ENCODE measurements at places on chromosomes 6 and 20. TPM values are rescaled to one million over a fixed set of nuclear protein-coding genes. Genes with fewer than 3 reads are reported as not detected.

- DNase-seq, result no peak
These were observed 4.6 kb downstream of the MAS1L start for GRCh38 chr6:29483186-29483585.

DNA sequence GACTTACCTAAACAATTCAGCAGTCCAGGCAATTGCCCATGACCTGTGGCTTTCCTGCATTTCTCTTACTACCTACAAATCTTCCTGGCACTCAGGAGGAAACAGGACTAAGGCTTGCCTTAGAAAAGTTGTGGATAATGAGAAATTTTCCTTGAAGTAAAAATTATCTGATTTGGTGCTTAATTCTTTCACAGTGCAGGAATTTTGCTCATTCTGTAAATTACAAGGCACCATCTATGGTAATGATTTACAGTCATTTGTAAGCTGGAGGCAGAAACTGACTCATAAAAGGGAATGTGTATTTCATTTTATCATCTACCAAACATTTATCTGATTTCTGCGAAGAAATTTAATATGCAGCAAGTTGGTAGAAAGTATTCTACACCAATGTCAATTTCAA, 211.5 kb upstream of the FKBP1C start:
- DNase-seq, result peak; percentile 10

DNA sequence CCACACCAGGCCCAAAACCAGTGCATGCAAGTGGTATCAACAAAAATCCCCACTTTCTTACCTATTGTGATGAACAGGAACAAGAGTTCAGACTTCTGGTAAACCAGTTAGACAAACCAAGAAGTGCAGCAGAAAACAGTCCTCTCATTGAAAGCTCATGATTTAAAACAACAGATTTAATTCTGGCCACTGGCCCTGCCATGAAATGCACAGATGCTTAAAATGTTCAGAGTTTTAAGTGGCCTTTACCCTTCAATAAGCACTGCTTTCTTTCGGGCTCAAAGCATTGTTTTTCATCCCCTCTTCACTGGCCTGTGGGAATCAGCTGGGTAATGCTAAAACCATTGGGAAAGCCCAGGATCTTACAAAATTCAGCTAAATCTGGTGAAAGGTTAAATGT, 102.4 kb upstream of the ISM1 start:
- no peak for DNase-seq

- peak; percentile 86 for DNase-seq
These were observed 153.5 kb upstream of the STMND1 start for GRCh38 chr6:16948396-16948795.

- no peak for DNase-seq
These were observed 28.7 kb downstream of the ANKEF1 start for GRCh38 chr20:10063482-10063881.

GRCh38 chr6:134363323-134364039, 45.6 kb upstream of the SGK1 start:
- DNase-seq, result peak; percentile 85

- DNase-seq, result no peak
These were observed 22.1 kb downstream of the GSTA4 start for GRCh38 chr6:52972989-52973388.

DNA sequence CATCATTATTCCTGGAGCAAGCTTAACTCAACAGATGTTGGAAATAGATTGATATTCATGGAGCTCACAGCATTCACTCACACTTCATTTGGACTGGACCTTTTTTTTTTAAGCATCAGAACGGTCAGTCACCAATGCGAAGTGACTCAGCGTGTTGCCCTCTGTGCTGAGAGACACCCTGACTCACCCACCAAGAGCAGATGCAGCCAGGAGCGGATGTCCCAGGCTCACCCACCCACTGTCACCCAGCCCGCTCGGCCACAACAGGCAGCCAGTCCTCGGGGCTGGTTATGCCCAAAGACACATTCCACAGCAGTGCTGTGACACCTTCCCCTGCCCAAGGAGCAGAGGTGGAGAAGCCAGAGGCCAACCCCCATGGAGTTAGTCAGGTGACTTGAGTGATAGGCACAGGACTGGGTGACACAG, 15.7 kb downstream of the RNASET2 start:
- DNase-seq, result peak; percentile 60

DNA sequence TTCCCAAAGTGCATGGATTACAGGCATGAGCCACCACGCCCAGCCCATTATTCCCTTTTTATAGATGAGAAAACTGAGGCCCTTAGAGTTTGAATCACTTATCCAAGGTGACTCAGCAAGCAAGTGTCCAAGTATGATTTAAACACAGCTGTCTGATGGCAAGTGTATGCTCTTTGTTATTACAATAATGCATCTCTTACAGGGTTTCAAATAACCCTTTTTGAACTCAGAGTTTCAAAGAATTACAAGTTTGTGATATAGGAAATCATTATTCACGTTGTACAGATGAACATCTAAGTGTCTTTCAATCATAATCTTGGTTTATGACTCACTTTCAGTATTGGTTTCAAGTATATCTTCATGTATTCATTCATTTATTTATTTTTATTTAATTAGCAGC, 63.0 kb downstream of the CD83 start:
- no peak for DNase-seq

DNA sequence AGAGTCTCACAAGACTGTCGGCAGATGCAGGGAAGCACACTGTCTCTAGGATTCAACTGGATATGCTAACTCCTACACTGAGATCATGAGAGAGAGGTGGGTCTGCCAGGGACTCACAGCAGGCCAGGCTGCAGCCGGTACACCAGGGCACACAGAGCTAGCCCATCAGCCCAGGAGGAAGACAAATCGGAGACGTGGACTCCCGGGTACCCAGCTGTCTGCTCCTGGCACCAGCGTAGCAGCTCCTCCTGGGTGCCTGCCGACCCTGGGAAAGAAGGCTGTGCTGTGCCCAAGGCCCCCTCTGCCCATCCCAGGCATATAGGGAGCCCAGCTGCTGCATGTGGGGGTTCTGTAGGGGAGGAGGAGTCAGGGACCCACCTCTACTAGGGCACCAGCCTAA, 7.0 kb downstream of the MICAL1 start:
- no peak for DNase-seq

GRCh38 chr6:41278699-41279405, 7.6 kb downstream of the TREM1 start:
- DNase-seq, result peak; percentile 22

- DNase-seq, result peak; percentile 67
These were observed at the start of gene RAD21L1 for GRCh38 chr20:1225783-1226654. Gene RAD21L1, plus strand, starts transcription at chr20:1226044. Its CDS starts 2,410 bp downstream, at chr20:1228454.

- DNase-seq, result peak; percentile 67
These were observed 39.6 kb downstream of the VEGFA start for GRCh38 chr6:43809417-43810305.

- no peak for DNase-seq
These were observed 241.6 kb downstream of the PHACTR1 start for GRCh38 chr6:12958052-12958706.

DNA sequence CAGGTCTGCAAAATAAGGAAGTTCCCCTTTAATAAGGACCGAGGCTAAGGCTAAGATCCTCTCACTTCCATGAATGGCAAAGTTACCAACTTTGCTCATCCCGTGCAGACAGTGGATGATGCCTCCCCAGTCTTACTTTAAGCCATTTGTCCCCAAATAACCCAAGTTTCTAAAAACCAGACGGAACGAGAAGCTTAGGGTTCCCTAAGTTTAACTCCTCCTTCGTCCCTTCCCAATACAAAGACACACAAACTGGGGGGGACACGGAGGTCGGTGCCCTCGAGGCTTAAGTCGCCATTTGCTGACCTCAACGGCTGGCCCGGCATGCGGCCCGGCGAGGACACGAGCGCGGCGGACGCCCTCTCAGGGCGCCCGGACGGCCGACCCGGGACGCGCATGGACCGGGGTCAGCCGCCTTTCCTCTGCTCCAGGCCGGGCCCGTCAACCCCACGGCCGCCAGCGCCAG, 527 bp downstream of the FBXO30 start:
- peak; percentile 48 for DNase-seq

DNA sequence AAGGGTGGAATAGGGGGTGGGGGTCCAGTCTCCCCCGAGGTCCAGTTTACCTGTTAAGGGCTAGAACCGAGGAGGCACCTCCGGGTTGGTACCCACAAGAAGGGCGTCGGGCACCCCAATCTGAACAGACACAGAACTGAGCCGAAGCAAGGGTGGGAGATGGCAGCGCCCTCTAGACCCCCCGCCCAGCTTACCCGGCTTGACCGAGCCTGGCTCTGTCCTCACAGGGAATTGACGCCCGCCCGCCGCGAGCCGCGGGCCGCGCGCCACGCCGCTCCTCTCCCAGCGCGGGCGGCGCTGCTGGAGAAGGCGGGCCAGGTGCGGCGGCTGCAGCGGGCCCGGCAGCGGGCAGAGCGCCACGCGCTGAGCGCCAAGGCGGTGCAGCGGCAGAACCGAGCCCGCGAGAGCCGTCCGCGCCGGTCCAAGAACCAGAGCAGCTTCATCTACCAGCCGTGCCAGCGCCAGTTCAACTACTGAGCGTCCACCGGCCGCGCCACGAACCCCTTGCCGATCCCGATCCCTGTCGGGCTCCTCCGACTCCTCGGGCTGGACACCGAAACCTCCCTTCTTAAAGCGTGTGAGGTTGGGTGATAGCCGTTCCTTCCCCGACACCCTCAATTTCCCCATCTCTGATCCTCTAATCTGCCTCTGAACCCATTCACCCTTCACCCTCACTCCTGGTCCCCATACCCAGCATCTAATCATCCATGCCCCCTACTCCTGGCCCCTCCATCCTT, 5.9 kb downstream of the TP53INP2 start:
- DNase-seq, result peak; percentile 66

- no peak for DNase-seq
These were observed 15.4 kb downstream of the RAMACL start for GRCh38 chr6:166570929-166571713.

GRCh38 chr20:2952766-2953165, 79.5 kb downstream of the PTPRA start:
- DNase-seq, result no peak

- peak; percentile 94 for DNase-seq
These were observed 773 bp upstream of the AHI1 start for GRCh38 chr6:135498185-135498841.

- peak; percentile 19 for DNase-seq
These were observed 798 bp downstream of the DSP start for GRCh38 chr6:7542065-7542873.

GRCh38 chr6:40383348-40384115, 203.6 kb downstream of the LRFN2 start:
- no peak for DNase-seq

- DNase-seq, result no peak
These were observed 296.9 kb downstream of the PLCB1 start for GRCh38 chr20:8428988-8429387.

DNA sequence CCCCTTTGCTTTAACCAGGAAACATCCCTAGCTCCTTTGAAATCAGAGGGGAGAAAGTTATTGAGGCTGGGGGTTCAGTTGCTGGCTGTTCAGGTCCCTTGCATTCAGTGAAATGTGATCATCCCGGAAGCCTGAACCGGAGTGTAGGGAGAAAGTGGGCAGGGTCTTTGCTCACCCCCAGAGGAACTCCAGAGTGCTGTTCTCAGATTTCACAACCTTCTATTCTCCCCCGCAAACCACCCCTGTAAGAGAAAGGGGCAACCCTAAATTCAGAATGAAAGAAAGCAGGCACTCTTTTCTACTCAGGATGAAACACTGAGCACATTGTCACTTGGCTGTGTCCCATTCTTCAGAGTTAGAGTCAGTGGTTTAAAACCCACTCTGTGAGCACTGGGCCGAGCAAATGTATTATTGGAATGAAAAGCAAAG, 139.8 kb downstream of the KHDC1L start:
- no peak for DNase-seq

GRCh38 chr6:73308712-73309534, 45.2 kb downstream of the DPPA5 start:
- DNase-seq, result peak; percentile 27

DNA sequence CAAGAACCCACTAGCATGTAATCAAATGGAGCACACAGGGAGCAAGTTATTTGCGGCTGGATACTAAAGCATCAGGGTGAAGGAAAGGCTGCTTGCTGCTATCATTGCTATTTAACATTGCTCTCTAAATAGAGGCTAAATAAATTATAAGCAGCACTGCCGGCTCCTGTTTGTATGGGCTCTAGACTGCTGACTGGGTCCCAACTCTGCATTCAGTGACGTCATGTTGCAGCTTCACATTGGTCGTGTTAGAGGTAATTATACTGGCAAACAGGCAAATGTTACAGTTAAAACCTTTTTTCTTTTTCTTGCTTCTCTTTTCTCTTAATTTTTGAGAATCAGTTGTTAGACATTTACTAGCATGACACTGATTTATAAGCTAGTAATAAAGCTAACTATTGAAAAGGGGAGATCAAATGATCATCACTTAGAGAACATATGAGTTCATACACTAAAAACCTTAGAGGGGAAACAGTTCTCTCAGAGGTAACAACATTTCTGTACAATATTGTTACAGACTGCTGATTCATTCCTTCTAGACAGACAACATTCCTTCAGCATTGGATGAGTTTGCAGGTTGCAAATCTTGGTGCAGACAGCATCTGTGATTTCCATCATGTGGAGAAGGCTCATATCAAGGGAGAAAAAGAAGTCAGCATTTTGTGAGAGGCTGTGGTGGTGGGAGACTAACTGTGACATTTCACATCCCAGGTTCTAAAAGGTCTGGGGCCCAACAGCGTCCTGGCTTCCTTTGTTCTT, 15.9 kb downstream of the RFPL4B start:
- no peak for DNase-seq

- DNase-seq, result peak; percentile 97
These were observed 16.6 kb upstream of the BTBD3 start for GRCh38 chr20:11901127-11901526.

GRCh38 chr20:35174458-35175216, 2.8 kb downstream of the PROCR start:
- no peak for DNase-seq

GRCh38 chr6:137651591-137652335, 157.6 kb upstream of the OLIG3 start:
- DNase-seq, result no peak

The RIPK1 gene
- 22.1 TPM for total RNA-seq

The SLC17A2 gene
- total RNA-seq, result not detected

The PLN gene
- total RNA-seq, result 2.0 TPM

The FAM209B gene
- not detected for total RNA-seq

The RSPO3 gene
- 15.4 TPM for total RNA-seq

The DCDC2 gene
- total RNA-seq, result not detected

The DYNLT1 gene
- 85.3 TPM for total RNA-seq

The MOCS1 gene
- 21.8 TPM for total RNA-seq

The ENPP3 gene
- total RNA-seq, result 0.26 TPM

The HLA-DOB gene
- total RNA-seq, result 0.26 TPM

The CST1 gene
- 3.6 TPM for total RNA-seq

The C6orf132 gene
- total RNA-seq, result 1.2 TPM

The DPPA5 gene
- not detected for total RNA-seq

The WFDC10B gene
- not detected for total RNA-seq

All from fibroblast of lung (primary cell).